ENCODE measurements at places on chromosomes 7 and 10.

- no peak for DNase-seq
Observed at GRCh38 chr10:23094786-23095403, 484 bp upstream of the MSRB2 start.

GRCh38 chr10:77637532-77638320, at the start of gene KCNMA1:
KCNMA1 (minus strand) TSS chr10:77637808.
- no peak for DNase-seq

DNA sequence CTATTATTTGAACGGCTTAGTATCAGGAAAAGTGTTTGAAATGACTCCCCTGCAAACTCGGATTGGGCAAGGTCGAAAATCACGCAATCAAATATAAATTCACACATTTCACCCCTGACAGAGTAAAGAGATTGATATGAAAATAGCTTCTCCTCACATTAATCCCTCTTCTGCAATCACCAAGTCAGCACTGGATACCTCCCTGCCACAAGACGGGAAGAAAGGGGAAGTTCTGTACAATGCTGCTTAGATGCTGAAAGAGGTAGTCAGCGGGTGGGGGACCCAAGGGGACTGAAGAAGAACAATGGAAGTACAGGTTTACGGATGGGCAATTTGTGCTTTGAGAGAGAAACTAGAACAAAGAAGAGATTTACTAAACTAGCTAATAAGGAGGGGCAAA, 72.0 kb upstream of the ANK3 start:
- DNase-seq: no peak

- DNase-seq: no peak
Observed at GRCh38 chr10:49144058-49144720, 10.4 kb upstream of the FAM170B start.

DNA sequence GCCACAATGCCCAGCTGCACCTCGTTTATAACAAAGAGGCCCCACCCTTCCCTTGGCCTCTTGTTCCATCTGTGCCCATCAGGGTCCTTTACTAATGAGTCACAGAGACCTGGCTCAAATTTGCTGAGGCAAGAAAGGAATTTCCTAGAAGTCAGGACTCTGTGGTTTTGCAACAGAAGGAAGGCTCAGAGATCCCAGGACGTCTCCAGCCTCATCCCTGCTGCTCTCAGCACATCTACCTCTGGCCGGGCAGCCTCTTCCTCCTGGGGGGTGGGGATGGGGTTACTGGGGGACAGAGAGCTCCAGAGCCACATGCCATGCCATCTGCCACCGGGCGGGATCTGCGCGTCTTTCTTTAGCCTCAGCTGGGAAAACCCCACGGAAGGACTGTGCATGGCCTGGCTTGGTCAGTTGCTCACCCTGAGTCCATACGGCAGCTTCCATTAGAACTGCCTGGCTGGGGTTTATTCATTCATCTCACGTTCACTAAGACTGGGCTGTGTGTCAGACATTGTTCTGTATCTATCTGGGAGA, 41.9 kb upstream of the PSMG3 start:
- DNase-seq: no peak

DNA sequence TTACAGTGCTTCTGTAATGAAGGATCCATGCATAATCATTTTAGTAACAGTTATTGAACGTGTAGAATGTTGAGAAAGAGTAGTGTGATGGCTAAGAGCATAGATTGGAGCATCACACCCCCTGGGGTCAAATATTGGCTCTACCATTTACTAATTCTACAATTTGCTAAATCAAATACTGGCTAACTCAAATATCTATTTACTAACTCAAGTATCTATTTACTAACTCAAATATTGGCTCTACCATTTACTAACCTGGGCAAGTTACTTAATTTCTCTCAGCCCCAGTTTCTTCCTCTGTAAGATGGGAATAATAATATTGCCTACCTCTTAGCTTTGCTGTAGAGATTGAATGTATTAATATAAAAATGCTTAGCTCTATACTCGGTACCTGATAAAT, 64.0 kb downstream of the CDK14 start:
- DNase-seq: no peak

Measured in activated T-helper 1 cell treated with anti-CD3 and anti-CD28 coated beads, Interleukin-2, amount 50 U/mL, for 16 hours (primary cell).